Mucosa of gallbladder (tissue), 1 donor: ENCODE measurements at places on chromosomes 12 and 14. TPM values are rescaled to one million over a fixed set of nuclear protein-coding genes. Genes with fewer than 3 reads are reported as not detected.
A peak's percentile ranks its signal among the peaks of the same experiment; 100 is the strongest.

GRCh38 chr14:23861666-23862065, 91.9 kb upstream of the DHRS4 start:
- no peak for DNase-seq

DNA sequence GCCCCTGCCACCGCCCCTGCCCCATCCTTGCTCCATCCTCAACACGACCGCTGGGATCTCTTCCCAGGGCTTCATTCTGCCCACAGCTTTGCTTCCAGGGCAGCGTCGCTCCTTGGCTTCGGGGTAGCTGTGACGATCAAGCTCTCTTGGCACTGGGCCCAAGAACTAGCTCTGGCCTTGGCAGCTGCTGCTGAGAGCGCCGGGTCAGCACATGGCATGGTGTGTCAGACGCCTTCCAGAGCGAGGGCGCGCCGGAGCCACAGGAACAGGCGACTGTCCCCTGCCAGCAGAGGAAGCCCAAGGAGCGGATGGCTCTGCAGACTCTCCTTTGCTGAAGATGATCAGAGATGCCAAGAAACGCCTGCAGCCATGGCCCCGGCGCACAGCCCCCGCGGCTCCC, 15.9 kb downstream of the RAB35 start:
- peak; percentile 60 for DNase-seq

GRCh38 chr12:59179231-59179630, 258.9 kb upstream of the LRIG3 start:
- no peak for DNase-seq

GRCh38 chr12:4506870-4507269, 31.8 kb upstream of the RAD51AP1 start:
- no peak for DNase-seq

Gene KRT79
- total RNA-seq: not detected

GRCh38 chr14:95067526-95067925, 89.8 kb downstream of the DICER1 start:
- DNase-seq: no peak

GRCh38 chr14:72444701-72445100, 449.2 kb downstream of the DPF3 start:
- no peak for DNase-seq

GRCh38 chr12:93111773-93112172, 182.7 kb upstream of the EEA1 start:
- no peak for DNase-seq

Gene WIF1
- 0.81 TPM for total RNA-seq

Gene TFCP2
- 31.8 TPM for total RNA-seq

DNA sequence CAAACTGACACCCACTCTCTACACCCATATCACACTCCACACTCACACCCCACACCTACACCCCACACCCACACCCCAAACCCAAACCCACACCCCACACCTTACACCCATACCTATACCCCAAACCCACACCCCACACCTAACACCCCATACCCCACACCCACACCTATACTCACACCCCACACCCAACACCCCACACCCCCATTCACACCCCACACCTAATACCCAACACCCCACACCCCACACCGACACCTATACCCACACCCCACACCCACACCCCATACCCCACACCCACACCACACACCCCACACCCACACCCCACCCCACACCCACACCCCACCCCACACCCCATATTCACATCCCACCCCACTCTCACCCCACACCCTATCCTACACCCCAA, 38.5 kb downstream of the TMEM120B start:
- no peak for DNase-seq

DNA sequence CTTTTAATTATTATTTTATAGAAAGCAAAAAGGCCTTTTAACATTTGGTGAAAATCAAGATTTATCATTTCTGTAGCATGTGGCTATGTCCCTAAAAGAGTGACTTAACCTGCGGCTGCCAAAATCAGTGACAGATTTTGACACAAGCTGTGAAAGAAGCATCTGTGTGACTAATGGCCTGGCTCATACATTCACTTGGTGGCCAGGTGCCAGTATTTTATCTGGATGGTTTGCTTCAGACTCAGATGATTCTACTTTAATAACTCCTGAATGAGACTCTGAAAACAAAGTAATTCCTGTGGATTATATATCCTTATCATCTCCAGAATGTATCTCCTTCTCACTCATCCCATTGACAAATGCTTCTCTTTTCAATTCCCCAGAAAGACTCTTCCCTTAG, 103.0 kb downstream of the FSCB start:
- DNase-seq: no peak

DNA sequence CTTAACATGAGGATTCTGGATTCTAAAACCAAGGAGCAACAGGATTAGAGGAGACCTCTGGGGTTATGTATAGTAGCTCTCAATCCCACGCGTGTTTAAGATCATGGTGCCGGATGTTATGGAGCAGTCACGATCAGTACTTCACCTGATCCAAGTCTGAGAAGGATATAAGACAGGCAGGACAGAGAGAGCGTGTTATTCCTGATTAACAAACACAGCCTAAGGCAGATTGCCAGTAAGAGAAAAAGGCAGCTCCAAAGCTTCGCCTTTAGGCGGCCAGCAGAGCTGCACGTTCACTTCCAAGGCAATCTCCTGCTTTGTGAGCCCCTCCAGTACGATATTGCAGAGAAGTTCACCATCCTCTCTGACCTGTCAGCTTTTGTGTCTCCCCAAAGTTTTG, 5.5 kb downstream of the SETD3 start:
- DNase-seq: no peak

GRCh38 chr14:24954037-24954699, 95.8 kb downstream of the STXBP6 start:
- DNase-seq: no peak

Gene RTL1
- total RNA-seq: 0.09 TPM

Gene DDX55
- total RNA-seq: 12.7 TPM

GRCh38 chr12:131897875-131898274, 3.5 kb downstream of the ULK1 start:
- DNase-seq: no peak

Gene ADAM21
- total RNA-seq: 0.40 TPM

- no peak for DNase-seq
Observed at GRCh38 chr12:98067795-98068194, 447.6 kb upstream of the TMPO start.

Gene KLHDC1
- total RNA-seq: 5.2 TPM

DNA sequence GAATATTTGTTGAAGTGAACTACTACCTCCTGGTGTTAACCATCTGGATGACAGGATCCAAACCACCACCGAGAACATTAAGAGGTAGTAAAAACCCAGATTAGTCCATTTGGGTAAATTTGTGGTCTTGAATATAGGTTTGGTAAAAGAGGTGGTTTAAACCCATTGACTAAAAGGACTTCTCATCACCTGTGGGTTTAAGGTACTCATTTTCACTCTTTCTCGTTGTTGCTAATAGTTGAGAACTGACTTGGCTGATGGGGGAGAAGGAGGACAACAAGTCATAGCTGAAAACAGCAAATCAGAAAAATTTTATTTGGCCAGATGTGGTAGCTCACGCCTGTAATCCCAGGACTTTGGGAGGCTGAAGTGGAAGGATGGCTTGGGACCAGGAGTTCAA, 59.2 kb downstream of the ACADS start:
- no peak for DNase-seq

Gene EML1
- total RNA-seq: 49.9 TPM

GRCh38 chr14:89614009-89614691, 197.1 kb upstream of the FOXN3 start:
- DNase-seq: no peak

- DNase-seq: no peak
Observed at GRCh38 chr14:74408870-74409269, 17.1 kb downstream of the SYNDIG1L start.

GRCh38 chr12:32322354-32322753, 77.0 kb upstream of the FGD4 start:
- no peak for DNase-seq

Gene CLEC14A
- 18.6 TPM for total RNA-seq

DNA sequence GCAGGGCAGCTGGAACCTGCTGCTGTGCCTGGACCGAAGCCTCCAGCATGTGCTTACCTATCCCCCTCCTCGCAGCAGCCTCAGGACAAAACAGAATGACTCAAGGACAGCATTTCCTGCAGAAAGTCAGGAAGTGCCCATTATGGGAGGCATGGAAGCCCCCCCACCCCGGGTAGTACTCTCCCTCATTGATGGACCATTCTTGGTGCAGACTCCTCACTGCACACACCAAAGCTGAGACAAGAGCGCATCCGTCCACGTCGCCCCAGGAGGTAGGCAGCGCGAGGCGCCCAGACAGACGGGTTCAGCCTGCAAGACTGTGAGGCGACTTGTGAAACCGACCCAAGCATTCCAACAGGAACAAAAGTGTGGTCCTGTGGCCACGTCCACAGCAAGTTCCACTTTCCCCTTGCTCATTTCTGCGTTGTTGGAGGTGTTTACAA, 243.9 kb upstream of the ATXN7L3B start:
- DNase-seq: no peak

GRCh38 chr12:5506295-5506694, 74.4 kb downstream of the NTF3 start:
- no peak for DNase-seq

Gene ITGB7
- total RNA-seq: 5.8 TPM

Gene SIX6
- total RNA-seq: not detected

DNA sequence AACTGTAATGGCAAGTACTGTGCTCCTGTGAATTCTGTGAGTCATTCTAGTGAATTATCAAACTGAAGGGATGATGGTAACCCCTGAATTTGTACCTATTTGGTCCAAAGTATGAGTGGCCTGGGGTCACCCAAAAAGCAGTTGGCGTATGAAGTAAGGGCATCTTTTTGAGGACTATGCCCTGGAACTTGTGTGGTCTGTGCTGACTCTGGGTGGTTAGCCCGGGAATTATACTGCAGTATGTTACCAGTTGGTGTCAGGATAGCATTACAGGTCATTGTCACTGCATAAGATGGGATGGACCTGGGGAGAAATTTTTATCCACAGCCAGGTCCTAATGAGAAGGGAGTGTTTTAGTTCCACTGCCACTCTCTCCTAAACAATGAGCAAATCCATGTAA, 174.7 kb downstream of the SSPN start:
- DNase-seq: no peak

DNA sequence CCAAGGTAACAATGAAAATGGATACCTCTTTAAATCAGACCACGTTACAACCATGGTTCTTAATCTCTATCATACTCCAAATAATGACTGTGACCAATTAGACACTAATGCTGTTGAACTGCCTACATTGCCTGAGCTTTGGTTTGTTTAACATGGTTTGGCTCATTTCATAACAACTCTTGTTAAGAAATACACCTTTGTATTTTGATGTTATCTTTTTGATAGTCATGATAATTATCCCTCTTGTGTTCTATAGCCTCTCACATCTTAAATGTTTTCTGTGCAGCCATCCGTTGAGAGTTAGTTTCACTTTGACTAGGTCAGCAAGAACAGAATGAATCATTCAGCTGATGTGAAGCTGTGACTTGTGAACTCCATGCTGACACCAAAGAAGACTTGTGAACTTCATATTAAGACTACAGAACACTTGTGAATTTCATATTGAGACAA, 75.5 kb upstream of the RERGL start:
- DNase-seq: no peak

Gene COCH
- total RNA-seq: 0.37 TPM

Gene KRT85
- not detected for total RNA-seq

DNA sequence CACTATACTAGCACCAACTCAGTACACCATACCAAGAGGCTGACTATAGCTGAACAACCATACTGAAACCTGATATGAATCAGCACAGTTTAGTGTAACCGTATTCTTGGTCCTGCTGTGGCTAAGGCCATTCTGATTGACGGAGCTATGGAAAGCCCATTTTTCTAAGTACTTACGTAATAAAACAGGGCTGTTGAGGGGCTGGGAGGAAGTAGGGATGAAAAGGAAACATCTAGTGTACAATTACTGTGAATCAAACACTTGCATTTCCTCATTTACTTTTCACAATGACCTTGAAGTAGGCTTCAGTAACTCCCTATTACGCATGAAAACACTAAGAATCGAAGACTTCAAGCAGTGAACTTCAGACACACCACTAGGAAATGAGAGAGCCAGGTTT, 198.2 kb downstream of the BTG1 start:
- DNase-seq: no peak

DNA sequence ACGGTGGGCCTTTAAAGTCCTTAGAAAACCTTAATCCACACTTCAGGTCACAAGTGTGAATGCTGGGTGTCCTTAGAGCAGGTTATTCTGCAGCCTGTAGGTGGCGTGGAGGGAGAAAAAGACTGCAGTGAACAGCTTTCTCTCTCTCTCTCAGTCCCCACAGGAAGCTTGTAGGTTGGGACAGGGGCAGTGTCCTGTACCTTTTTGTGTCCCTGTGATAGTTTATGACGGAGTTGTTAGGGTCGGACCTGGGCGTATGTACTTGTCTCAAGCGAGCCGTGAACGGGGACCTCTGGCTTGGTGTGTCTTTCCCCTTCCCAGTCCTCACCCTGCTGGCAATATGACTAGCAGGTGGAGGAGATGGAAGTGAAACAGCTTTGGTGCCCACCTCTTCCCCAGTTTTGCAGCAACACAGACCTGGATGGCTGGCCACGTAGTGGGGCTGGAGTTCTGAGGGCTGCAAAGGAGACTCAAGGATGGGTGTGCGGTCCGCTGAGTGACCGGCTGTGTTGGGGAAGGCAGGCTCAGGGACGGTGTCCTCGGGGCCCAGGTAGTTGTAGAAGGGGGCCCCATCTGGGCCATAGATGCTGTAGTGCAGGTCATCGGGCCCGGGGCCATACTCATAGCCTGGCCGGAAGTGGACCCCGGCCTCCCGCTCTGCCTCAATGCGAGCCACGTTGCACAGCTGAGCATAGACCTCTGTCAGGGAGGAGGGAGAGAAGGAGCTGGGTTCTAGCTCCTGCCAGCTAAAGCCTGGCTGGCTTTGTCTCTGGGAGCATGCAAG, 8.9 kb downstream of the ISCA2 start:
- DNase-seq: no peak

Gene ALDH2
- total RNA-seq: 259 TPM

- DNase-seq: no peak
Observed at GRCh38 chr12:24599736-24600135, 349.2 kb downstream of the BCAT1 start.

- peak; percentile 71 for DNase-seq
Observed at GRCh38 chr12:219891-220352, 6.0 kb upstream of the SLC6A12 start.

DNA sequence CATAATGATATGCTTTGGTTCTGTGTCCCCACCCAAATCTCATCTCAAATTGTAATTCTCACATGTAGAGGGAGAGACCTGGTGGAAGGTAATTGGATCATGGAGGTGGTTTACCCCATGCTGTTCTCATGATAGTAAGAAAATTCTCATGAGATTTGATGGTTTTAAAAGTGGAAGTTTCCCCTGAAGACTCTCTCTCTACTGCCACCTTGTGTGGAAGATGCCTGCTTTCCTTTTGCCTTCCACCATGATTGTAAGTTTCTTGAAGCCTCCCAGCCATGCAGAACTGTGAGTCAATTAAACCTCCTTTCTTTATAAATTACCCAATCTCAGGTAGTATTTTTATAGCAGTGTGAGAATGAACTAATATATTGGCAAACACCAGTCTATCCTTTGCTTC, 260.4 kb upstream of the PPFIA2 start:
- DNase-seq: no peak

- DNase-seq: no peak
Observed at GRCh38 chr12:124564971-124565491, 2.4 kb downstream of the NCOR2 start.
